ENCODE measurements at places on chromosomes 12 and 14.
A peak's percentile ranks its signal among the peaks of the same experiment; 100 is the strongest.

DNA sequence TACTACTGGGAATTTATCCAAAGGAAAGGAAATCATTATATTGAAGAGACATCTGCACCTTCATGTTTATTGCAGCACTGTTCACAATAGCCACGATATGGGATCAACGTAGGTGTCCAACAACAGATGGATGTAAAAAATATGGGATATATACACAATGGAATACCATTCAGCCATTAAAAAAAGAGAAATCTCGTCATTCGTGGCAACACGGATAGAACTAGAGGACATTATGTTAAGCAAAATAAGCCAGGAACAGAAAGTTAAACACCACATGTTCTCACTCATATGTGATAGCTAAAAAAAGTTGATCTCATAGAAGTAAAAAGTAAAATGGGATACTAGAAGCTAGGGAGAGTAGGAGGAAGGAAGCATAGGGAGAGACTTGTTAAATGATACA lies 82.9 kb upstream of the CLMN start:
- no peak for DNase-seq

GRCh38 chr12:57242691-57243454 lies 8.1 kb downstream of the STAC3 start:
- peak; percentile 65 for DNase-seq

DNA sequence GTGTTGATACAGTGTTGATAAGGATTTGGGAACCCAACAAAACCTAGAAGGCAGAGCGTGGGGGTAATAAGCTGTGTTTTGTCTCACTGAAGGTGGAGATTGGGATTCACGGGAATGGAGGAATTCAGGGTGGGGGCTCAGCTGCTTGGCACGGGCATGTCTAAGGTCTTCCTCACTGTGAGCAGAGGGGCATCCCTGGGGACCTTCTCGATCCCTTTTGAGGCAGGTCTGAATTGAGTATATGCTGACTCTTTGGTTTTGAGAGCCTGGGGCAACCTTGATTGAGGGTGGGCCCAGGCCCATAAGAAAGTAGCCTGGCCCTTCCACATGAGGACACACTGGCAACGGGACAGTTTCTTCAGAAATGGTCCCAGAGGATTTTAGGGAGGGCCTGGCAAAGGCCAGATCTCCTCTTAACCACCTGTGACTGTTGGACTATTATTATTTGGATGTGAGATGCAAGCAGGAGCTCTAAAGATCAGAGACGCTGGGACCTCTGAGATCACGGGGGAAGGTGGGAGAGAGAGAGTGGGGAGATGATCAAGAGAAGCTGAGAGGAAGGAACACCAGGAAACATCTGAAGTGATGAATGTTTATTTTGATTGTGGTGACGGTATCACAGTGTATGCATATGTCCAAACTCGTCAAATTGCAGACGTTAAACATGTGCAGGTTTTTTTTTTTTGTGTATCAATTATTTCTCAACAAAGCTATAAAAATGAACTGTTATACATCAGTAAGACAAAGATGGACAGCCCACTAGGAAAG lies 48.4 kb downstream of the SMIM41 start:
- DNase-seq = no peak

DNA sequence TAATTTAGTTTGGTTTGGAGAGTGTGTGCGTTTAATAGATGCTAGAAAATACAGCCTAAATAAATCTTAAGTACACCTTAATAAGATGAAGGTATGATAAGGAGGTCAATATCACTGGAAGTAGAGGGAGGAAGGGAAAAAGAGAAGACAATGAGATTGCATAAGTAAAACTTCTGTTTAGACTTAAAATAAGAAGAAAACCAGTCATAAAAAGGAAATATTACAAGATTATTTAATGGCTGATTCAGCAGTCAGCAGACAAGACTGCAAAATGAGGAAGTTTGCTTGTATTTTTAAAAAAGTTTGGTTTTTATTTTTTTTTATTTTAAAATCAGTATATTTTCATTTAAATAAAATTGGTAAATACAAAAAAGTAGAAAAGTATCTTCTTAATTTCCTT lies 3.2 kb downstream of the SLC38A6 start:
- DNase-seq = no peak

GRCh38 chr12:108609537-108610335 lies 11.9 kb upstream of the TMEM119 start:
- DNase-seq = peak; percentile 97

GRCh38 chr12:48189331-48190125 lies 6.1 kb downstream of the CCDC184 start:
- DNase-seq = peak; percentile 69

- peak; percentile 8 for DNase-seq
These were observed 211.1 kb upstream of the DAAM1 start for GRCh38 chr14:58977366-58977765.

- no peak for DNase-seq
These were observed 85.2 kb upstream of the MAX start for GRCh38 chr14:65187421-65188049.

DNA sequence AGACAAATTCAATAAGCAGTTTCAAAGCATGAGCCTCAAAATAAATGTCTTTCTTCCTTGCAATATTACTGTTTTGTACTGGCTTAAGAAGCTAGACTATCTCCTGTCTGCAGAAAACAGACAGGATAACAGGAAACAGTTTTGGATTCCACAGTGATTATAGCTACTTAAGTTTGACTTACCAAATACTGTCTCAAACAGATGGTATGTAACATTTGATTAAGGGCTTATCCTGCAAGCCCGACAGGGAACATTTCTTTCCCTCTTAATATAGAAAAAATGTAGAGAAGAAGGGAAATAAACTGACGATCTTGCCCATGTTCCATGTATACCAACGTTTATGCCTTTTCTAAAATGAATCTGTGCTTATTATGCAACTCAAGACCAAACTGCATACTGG lies 179.9 kb upstream of the EEA1 start:
- DNase-seq = peak; percentile 83

All from fibroblast of skin of scalp (primary cell).